Right ventricle myocardium superior (tissue), 1 donor: ENCODE measurements at places on chromosomes 11 and 22.

DNA sequence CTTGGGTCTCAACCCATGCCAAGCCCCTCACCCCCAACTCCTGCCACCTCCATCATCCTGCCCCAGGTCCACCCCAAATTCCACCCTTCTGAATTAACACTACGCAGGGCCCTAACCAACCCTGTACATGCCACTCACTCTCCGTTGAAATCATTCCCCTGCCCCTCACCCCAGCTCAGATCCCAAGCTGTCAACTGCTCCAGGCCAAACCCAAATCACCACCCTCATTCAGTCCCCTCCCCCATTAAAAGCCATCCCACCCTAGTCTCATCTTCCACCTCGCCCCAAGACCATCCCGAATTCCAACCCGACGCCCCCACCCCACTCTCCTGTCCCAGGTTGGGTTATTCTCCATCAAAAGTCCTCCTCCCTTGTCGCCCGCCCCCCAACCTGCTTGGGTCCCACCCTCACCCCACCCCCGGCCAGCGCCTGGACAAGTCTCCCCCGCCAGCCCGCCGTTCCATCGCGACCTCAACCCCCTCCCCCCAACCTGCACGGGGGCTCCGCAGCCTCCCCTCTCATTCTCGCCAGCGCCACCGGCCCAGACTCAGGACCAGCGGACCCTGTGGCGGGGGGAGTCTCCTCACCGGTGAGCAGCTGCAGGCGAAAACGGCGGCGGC, 466 bp downstream of the FAM168A start:
- no peak for DNase-seq

DNA sequence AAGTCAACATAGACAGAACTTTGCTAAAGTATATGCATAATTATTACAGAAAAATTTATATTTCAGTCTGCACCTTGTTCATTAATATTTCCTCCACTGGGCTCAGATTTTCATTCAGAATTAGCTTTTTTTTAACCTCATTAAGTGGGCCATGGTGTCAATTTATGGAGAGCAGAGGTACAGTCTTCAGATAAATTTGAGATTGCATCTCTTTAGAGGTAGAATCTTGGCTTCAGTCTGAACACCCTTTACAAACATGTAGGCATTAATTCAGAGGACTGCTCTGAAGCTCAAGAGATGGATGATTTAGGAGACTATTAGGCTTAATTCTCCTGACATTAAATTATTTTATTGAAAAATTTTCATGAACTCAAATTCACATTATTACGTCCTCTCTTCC, 3.4 kb upstream of the HBB start:
- no peak for DNase-seq

GRCh38 chr11:37509506-37509905, 911.5 kb upstream of the RAG2 start:
- DNase-seq = no peak

GRCh38 chr11:117950993-117951961, 22.1 kb upstream of the TMPRSS13 start:
- DNase-seq = no peak

- DNase-seq = no peak
These were observed 60.3 kb downstream of the ATXN10 start for GRCh38 chr22:45731798-45732495.

DNA sequence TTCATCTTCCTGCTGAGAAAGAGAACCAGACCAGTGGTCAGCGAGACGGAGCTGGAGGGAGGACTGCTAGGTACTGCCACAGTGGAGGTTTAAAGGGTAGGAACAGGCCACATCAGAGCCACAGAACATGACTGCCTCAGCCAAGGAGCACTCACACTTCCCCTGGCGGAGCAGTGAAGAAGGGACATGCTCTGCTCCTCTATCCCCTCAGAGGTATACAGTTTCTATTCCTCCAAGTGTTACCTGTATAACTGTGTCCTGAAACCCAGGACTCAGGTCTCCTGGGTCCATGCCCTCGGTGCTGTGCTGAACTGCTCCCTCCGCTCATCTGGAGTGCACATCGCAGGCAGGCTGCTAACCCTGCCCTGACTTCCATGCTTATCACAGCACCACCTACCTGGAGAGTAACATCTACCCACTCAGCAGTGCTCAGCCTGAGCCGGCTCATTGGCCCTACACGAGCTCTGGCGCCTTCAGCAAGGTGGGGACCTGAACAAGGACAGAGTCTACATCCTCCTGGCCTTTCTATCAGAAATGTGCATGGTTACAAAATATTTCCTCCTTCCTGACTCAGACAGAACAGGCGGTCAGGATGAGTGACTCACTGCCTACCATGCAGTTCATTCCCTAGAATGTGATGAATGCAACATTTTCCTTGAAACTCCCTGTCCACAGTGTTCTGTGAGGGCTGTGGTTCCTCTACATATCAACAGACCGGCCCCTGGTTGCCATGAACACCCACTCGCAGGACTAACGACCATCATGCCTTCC, 52.9 kb downstream of the C11orf58 start:
- DNase-seq = no peak

GRCh38 chr11:134995741-134996140, 583.7 kb upstream of the B3GAT1 start:
- DNase-seq = no peak

- peak; percentile 31 for DNase-seq
These were observed 1511.1 kb downstream of the BRD1 start for GRCh38 chr22:48316257-48317250.

DNA sequence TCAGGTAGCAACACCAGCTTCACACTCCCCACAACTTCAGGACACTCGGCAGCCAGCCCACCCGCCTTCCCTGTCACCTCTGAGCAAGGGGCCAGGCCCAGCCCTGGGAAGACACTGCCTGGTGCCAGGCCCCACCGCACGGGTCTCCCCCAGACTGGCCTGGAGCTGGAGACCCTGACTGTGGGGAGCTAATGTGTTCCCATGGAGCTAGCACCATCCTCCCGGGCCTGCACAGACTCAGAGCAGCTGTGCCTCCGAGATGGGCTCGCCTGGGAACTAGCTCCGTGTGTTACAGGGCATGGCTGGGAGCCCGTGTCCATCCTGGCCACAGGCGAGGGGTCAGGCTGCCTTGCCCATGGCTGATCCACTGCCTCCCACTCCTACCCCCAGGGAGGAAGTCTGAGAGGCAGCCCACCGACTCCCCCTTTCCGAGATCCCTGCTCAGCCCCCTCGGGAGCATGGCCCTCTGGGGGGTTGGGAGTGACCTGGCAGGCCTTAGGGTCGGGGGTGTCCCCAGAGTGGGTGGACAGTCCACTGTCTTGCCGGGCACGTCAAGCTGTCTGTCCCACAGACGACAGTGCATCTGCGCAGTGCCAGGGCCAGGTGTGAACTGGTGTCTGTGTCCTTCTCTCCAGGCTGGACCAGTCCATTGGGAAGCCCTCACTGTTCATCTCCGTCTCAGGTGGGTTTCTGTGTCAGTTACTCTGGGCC, 76.7 kb upstream of the KCNQ1OT1 start:
- peak; percentile 38 for DNase-seq

- DNase-seq = no peak
These were observed 48.5 kb downstream of the PACSIN2 start for GRCh38 chr22:42966497-42966896.

DNA sequence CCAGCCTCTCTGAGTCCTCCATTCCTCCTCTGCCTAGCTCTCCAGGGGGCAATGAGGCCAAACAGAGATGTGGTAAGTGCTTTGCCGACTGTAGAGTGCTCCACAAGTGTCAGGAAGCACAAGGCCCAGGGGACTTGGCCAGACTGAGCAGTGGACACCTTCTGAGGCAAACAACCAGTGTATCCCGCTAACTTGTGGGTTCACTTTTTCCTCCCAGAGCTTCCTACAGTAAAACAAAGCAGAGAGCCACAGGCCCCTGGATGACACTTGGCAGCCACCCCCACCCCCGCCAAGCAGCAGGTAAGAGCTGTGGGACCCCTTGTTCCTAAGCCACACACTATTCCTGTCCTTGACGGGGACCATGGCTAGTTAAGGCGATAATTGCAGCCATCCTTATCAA, 160.9 kb downstream of the CACNA1I start:
- no peak for DNase-seq

DNA sequence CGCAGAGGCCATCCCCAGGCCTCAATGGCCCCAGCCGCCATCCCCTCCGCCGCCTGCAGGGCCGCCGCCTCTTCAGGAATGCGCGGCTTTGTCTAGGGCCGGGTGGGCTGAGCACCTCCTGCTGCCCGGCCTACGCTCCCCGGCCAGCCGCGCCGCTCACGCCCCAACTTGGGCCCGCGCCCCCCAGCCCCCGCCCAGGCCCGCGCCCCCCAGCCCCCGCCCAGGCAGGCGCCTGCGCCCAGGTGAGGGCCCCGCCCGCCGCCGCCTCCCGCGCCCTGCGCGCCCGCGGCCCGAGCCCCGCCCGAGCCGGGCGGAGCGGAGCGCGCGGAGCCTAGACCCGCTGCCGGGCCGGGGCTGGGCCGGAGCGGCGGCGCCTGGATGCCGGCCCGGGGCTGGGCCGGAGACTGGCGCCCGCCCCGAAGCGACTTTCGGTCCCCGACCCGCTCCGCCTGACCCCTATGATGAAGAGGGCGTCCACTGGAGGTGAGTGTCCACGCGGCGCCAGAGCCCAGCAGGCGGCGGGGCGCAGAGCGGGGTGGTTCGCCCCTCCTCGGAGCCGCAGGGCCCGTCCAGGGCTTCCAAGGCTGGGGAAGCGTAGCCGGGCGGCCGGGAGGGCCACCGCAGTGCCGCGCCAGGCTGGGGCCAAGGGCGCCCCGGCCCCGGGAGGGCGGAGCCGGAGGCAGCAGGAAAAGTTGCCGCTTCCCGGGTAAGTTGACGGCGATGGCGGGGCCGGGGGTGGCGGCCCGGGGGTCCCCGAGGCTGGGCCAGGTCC, 34.3 kb upstream of the PRODH start:
- DNase-seq = peak; percentile 34

DNA sequence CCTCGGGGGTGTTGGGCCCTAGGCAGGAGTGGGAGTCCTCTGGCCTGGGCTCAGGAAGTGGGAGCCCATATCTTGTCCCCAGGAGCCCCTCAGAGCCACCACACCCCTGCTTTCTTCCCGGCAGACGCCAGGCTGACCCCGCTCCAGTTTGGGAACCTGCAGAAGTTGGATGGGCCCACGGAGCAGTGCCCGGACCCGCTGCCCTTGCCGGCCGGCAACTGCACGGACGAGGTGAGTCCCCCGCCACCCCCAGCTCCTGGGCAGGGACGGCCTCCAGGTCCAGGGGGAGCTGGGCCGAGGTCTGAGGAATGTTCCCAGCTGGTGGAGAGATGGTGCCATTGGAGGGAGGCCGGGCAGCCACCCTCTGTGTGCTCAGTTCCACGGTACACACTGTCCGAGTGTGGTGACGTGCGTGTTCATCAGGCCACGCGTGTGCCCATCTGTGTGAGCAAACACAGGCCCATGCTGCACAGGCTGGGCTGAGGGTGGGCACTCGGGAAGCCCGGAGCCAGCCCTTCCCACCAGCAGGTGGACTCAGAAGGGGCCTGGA, 4.8 kb downstream of the MUC5B start:
- DNase-seq = peak; percentile 27

DNA sequence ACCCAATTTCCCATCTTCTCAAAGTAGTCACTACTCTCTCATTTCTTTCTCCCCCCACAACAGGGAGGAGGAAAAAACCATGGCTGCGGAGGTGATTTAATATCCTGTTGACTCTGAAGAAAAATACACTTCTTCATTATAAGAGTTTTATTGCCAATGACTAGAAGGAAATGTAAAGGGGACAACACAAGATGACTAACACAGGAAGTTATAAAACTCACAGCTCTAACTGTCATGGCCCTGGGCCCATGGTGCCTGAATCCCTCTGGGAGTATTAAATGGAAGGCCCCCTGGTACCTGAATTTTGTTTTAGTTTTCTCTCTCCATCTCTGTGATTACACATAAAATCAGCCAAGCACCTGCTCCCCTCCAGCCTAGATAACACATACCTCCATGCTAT, 352.8 kb upstream of the FAT3 start:
- no peak for DNase-seq

- no peak for DNase-seq
These were observed 2.3 kb downstream of the ATM start for GRCh38 chr11:108224911-108225786.

GRCh38 chr11:70422692-70423522, 24.6 kb downstream of the CTTN start:
- no peak for DNase-seq

DNA sequence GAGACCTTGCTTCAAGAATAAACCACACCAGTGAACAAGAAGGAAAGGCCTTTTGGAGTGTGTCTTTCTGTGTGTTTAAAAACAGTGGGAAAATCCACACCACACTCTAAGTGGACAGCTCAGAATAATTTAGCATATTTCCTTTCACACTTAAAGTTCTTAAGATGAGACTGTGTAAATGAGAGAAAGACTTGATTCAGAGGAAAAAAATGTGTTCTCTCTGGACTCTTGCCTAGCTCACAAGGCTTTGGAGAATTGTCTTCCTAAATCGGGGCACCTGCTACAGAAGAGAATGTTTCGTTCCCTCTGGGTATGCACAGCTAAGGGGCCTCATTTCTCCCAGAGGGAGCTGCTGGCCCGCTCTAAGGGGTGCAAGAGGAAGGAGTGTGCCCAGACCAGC, 28.4 kb upstream of the CRTAM start:
- no peak for DNase-seq

GRCh38 chr22:37627121-37627520, 12.3 kb upstream of the SH3BP1 start:
- no peak for DNase-seq

DNA sequence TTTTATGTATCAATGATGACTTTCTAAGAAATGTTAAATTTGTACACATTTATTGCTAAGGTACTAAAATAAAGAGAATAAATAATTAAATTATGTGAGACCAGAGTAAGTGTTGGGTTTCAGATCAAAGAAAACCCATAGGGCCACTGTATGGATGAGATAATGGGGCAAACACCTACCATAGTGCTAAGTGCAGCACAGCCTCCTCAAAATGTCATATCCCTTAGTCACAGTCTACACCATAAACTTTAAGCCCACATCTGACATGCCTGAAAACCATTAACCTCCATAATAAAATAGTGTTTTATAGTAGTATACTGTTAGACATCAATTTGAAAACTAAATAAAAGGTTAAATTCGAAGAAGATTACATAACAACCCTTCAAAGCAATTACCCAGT, 37.5 kb downstream of the SESN3 start:
- DNase-seq = no peak

- DNase-seq = no peak
These were observed 37.2 kb downstream of the GAS2 start for GRCh38 chr11:22703591-22703990.

DNA sequence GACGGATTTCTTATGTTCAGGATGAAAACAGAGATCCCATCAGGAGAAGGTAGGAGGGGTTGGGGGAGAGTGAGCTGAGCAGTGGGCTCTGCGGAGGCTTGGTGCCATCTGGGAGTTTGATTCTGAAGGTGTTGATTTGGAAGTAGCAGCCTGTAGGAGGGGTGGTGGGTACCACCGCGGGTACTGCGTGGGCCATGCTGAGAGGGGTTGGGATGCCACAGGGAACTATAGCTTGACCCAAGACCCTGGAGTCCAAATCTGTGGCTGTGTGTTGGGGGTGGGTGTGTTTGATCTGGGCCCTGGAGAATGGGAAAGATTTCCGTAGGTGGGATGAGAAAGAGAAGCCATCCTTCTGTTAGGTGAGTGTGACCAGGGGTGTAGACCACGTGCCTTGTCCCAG, 5.0 kb downstream of the INCENP start:
- peak; percentile 22 for DNase-seq
